Skeletal muscle cell (primary cell): ENCODE measurements at places on chromosomes 7 and 10.

- DNase-seq, result peak; percentile 28
Observed at GRCh38 chr7:30135301-30136116, 723 bp downstream of the MTURN start.

GRCh38 chr10:14583252-14583651 lies 191.4 kb downstream of the FAM107B start:
- no peak for DNase-seq

DNA sequence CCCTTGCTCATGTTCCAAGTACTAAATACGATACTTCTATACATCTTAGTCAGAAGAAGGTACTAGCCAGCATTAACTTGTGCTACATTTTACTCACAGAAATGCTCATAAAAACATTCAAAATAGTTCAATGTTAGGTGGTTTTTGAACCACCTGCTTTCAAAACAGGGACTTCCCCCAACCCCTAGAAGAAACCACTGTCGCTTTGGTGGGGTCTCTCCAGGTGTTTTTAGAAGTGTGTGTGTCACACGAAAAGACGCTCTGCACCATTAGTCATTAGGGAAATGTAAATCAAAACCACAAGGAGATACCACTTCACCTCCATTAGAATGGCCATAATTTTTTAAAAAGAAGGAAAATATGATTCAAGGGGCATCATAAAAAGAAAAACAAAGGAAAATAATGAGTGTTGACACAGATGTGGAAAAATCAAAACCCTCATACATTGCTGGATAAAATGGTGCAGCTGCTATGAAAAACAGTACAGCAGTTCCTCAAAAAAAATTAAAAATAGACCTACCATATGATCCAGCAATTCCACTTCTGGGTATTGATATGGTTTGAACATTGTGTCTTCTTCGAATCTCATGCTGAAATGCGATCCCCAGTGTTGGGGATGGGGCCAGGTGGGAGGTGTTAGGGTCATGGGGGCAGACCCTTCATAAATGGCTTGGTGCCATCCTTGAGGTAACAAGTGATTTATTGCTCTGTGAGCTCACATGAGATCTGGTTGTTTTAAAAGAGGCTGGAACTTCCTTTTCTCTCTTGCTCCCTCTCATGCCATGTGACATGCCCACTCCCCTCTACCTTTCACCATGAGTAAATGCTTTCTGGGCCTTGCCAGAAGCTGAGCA lies 74.2 kb downstream of the MALSU1 start:
- DNase-seq, result no peak

- DNase-seq, result peak; percentile 1
Observed at GRCh38 chr7:72493850-72494661, 81.9 kb upstream of the CALN1 start.

DNA sequence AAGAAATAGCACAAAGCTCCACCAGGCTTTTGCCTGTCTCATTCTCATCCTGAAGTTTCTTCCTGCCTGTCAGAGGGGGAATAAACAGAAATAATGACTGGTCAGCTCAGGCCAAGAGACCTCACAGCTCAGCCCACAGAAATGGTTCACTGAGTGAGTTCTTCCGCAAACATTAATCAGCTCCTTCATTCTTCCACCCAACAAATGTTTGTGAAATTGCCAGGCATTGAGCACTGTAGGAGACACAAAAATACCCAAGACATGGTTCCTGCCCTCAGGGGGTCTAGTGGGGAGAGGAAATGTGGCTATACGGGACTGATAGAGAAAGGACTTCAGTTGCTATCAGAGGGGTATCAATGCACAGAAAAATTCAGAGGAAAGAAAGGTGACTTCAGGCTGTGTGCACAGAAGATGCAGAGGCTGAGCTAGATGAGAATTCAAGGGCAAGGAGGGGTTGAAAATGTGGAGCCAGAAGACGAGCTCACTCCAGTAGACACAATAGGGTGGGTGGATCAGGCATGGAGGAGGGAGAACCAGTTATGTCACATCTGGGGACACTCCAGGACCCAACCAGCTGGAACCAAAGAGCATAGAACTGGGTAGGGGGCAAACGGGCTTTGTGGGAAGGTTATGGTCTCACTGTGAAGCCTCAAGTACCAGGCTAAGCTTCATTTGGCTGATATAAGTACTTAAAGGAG lies 20.9 kb downstream of the MYOF start:
- DNase-seq, result no peak
